T1000 (cell line): ENCODE measurements at places on chromosomes 1 and 21.

- DNase-seq = no peak
These were observed 22.7 kb upstream of the TRIM67 start for GRCh38 chr1:231139125-231139649.

DNA sequence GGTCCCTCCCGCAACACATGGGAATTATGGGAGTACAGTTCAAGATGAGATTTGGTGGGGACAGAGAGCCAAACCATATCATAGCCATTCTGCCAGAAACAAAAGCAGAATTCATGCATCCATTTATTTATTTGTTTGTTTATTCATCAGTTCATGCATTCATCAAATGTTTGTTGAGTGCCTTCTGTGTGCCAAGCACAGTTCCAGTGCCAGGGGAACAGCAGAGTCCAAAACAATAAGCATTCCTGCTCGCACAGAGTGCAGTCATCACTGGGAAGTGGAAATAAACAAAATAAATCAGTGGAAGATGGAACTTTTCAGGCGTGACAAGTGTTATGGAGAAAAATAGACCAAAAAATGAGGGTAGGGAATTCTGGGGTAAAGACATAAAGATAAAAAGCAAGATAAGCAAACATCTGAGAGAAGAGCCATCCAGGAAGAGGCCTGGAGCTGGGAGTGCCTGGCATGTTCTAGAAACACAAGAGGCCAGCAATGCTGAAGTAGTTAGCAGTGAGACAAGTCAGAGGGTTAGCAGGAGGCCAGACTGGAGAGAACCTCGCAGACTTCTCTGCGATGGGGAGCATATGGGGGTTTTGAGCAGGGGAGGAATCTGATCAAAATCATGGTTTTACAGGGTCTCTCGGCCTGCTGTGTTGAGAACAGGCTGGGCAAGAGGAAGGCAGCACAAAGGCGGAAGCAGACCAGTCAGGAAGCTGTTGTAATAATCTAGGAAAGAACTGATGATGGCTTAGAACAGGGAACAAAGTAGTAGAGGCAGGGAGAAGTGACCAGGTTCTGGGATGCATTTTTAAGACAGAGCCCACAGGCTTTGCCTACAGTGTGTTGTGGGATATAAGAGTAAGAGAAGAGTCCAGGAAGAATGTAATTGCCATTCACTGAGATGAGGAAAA, 113.2 kb downstream of the GLUL start:
- no peak for DNase-seq

DNA sequence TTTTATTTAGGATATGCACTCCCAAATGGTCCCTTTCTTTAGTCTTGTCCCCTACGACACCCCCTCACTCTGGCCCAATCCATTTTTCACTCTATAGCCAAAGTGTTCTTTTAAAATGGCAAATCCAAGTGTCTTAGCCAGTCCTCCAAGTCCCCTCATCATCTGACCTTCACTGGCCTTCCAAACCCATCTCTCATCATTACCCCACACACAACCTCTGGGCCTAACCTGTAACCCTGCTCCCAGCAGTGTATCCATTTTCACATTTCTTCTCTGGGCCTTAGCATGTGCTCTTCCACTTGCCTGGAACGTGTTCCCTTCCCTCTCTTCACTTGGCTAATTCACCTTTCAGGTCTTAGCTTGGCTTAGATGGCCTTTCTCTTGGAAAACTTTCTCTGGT, 6.5 kb upstream of the ARL8A start:
- DNase-seq = no peak

DNA sequence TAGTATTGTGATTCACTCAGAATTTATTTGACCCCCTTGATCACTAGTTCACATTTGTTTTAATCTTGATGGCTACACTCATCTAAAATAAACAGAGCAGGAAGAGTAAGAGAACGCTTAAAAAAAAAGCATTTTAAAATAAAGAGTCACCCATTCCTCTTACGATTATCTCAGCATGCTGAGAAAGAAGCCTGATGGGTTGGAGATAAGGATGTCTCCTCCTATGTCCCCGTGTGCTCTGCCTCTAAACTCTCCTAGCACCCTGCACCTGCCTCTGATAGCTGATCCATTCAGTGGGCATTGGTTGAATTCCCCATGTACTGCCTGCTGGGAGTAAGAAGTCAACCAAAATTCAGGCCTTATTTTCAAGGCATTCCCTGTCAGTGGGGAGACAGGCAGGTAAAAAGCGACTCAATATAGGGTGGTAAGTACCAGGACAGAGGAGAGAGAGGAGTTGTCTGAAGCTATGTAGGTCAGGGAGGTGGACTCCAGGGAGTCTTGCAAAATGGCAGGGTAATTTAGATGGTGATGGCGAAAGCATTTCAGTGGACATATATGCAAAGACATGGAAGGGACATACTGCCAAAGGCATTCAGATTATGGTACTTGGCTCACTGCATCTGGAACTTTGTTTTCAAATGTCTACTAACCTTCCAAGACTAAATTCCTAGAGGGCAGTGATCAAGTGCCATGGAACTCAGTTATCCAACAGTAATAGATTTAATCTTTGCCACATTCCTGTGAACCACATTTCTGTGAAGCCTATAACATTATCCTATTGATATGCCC, 18.4 kb downstream of the ELAVL4 start:
- DNase-seq = no peak

GRCh38 chr1:39802496-39803260, 14.0 kb upstream of the BMP8B start:
- DNase-seq = no peak

- no peak for DNase-seq
These were observed 13.0 kb downstream of the GOLPH3L start for GRCh38 chr1:150683914-150684313.

GRCh38 chr1:25355841-25356395, 17.8 kb downstream of the TMEM50A start:
- DNase-seq = no peak

GRCh38 chr1:37915476-37916093, 31.3 kb downstream of the INPP5B start:
- no peak for DNase-seq

DNA sequence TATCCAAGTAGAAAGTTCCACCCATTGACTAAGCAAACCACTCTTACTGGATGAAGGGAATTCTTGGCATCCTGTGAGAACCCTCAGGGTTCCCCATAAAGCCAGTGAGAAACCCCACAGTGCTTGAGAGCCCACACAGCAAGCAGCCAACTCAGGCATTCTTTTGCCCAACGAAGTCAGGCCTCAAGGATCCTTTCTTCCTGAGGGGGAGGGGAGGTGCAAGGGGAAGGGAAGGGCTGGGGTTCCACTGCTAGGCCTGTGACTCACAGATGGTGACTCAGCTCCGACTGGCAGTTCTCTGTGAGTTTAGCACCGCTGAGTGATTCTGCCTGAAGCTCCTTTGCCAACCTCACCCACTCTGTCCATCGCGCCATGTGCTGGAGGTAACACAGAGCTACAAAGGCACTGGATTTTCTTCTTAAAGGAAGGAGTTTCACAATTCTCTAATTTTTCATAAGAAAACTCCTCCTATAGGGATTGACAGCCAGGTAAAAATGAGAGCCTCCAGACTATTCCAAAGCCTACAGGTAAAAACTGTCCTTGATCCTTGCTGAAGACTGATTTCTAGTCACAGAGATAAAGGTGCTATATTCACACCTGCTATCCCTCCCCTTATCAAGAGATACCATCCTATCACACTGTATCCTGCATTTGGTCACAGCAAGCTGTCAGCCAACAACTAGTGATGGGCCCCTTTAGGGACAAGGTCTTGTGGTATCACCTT, 4.8 kb downstream of the ENO1 start:
- peak; percentile 87 for DNase-seq

GRCh38 chr1:43832998-43833397, 100.6 kb upstream of the ARTN start:
- no peak for DNase-seq

DNA sequence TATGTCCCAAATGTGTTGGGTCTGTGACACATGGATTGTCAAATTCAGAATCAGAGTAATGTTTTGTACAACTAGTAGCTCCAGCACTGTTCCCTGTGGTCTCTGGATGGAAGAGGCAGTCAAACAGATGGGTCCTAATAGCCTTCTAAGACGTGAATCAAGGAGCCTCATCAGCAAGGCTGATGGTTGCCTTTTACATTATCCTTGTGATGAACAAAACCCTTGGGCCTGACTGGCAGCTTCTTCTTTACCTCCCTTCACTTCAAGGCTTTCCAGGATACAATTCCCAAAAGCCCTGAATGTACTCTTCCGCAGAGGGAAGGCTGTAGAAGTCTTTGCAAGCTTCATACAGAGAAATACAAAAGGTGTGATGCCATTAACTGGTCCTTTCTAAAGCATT, 633.3 kb downstream of the USP25 start:
- DNase-seq = no peak

GRCh38 chr1:230423261-230423660, 2.9 kb downstream of the PGBD5 start:
- no peak for DNase-seq

DNA sequence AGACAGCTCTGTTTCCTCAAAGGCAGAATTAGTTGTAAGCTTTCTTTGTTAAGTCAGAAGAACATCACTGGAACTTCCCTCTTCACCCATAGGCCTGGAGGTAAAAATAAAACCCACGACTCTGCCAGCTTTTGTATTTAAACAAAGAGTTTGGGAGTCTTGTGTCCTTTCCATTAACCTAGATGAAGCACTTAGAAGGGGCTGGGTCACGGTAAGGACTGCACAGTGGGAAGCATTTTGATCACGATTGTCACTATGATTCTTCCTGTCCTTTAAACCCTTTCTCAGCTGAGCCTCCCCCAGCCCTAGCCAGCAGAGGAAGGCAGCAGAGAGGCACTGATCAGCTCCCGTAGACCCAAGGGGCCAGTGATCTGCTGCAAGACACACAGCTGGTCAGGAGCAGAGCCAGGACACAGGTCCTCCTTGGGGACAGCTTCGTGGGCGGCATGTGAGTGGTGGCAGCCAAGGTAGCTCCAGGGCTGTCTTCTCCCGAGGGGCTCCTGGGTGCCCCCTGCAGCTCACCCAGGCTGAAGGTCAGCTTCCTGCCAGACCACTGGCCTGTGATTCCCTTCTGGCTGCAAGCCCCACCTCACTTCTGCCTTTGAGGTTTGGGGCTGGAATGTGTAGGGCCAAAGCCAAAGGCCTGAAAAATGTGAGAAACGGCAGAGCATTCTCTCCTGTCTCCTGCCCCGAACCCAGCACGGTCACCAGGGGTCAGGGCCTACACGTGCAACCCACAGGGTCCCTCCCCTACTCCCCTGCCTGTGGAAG, 4.0 kb upstream of the LAPTM5 start:
- DNase-seq = no peak

DNA sequence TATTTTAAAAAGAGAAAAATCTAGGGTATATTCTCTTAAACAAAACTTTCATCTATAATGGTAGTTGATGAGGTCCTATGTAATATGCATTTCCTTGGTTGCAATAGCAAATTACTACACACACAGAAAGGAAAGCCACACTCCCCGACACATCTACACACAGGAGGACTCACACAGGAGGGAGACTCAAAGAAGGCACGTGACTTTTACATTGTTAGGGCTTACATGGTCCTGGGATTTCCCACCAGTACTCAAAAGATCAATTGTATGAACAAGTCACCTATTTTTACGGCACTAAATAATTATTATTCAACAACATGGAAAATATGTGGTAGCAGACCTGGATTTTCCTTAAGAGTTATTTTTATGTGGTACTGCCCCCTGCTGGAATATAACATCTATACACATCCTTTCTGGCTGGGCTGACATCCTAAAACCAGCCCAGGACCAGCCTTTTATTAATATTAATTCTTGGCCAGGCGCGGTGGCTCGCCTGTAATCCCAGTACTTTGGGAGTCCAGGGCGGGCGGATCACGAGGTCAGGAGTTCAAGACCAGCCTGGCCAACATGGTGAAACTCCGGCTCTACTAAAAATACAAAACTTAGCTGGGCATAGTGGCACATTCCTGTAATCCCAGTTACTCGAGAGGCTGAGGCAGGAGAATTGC, 33.9 kb upstream of the LGALS8 start:
- DNase-seq = no peak

DNA sequence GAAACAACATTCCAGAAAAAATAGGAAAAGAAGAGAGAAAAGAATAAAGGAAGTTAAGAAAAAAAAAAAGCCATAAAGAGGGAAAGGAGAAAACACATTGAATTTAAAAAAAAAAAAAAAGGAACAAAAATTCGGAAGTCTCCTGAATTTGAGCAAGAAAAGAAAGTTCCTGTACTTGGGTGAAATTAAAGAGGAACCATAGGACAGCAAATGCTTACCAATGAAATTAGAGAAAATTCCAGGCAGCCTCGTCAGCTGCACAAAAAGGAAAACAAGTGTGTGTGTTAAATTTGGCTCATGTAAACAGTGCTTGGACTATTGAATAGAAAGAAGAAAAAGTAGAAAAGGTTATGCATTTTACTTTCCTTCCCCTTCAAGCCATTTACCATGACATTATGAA, 4.9 kb downstream of the IL12RB2 start:
- no peak for DNase-seq

- no peak for DNase-seq
These were observed 9.8 kb downstream of the PHC2 start for GRCh38 chr1:33420870-33421775.

DNA sequence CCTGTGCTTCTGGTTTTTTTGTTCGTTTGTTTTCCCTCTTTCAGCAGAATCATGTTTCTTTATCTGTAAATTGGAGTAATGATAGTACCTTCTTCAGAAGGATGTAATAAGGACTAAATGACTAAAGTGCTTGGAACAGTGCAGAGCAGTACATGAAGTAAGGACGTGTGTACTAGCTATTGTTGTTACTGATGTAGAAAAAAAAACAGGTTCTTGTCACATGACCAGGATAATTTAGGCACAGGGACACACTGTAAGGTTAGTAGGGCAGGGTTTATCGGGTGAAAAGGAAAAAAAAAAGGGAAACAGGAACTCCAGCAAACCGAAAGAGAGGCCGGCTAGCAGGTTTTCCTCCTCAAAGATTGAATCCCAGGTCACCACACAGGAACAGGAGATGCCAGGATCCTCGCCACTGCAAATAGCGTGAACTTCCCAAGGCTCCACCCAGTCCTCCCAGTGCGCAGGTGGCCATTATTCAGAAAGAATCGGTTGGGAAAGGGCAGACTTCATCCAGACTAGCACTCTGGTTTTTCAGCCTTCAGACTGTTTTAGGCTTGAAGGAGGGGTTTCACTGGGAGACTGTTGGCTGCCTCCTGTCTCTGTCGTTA, 63.8 kb upstream of the PRRC2C start:
- DNase-seq = no peak
